ENCODE measurements at places on chromosomes 3 and 15. TPM values are rescaled to one million over a fixed set of nuclear protein-coding genes. Genes with fewer than 3 reads are reported as not detected.

DNA sequence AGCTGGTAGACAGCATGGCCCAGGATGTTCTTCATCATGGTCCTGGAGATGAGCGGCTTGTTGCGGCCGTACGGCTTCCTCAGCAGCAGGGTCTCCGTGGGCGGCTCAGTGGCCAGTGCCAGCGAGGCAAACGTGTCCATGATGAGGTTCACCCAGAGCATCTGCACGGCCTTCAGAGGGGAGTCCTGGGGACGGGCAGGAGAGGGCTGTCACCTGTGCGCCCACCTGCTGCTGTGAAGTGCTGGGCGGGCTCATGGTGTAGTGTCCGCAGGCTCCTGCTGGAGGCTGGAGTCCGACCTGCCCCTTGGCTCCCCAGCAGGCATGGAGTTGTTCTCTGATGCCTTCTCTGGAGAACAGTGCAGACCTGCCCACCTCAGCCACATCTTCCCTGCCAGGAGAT is 21.9 kb upstream of the SEC13 start:
- DNase-seq: no peak

ARL8B gene
- polyA plus RNA-seq: 58.7 TPM

DNA sequence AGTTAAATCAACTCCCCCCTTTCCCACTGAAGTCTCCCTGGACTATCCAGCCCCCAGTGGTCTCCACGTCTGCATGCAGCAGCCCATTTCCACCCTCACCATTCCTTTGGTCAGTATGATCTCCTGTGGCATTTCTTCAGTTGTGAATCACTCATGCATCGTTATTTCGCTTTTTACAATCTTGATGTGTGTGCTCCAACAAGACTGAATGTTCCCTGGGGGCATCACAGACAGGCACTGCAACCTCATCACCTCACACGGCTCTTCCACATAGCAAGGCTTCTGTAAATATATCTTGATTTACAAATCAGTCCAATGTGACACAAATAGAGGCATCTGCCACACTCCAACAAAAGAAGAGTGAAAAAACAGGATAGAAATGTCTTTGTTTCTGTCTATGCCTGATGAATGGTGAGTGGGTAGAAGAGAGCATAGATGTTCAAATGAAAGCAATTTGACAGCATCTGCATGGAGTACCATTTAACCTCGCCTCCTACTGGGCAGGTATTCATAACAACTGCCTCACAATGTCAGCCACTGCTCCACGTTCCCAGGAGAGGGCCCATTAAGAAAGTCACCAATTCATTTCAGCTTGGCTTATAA is 5.2 kb downstream of the HEG1 start:
- no peak for DNase-seq

- no peak for DNase-seq
These were observed 19.9 kb downstream of the TATDN2 start for GRCh38 chr3:10268116-10268515.

CDHR4 gene
- 0.16 TPM for polyA plus RNA-seq

ESYT3 gene
- 16.3 TPM for polyA plus RNA-seq

GRCh38 chr3:124779751-124780191 is 49.5 kb downstream of the UMPS start:
- DNase-seq: no peak

DNA sequence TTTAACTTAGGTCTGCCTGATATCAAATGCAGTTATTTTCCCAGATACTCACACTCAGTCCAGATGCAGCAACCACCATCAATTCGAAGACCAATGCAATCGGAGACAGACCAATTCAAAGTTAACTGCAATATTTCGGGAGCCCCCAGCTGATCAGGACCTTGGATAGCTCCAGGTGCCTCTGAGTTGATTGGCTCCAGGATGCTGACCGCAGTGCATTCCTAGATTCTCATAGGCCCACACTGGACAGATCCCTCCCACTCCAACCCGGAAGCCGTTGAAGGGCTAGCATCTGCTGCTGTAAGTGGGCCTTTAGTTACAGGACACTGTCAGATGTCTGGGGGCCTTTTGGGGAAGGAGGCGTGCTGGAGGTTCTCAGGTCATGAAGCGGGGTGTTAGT is 89.5 kb upstream of the ATP2B2 start:
- DNase-seq: peak; percentile 75

DNA sequence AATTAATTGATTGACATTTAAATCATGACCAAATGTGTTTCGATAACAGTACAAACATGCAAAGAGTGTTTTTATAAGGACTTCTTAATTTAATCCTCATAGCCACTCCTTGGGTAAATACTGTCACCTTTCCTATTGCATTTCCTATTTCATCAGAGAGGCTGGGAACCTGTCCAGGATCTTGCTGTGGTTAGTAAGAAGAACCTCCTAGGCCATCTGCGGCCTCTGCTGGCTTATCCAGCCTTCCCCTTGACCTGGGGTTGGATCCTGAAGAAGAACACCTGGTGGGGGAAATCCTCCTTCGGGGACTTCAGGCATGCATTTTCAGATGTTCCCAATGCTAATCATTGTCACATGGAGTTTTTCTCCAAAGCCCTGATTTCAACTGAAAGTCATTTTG is 25.5 kb downstream of the GLDN start:
- peak; percentile 37 for DNase-seq

DNA sequence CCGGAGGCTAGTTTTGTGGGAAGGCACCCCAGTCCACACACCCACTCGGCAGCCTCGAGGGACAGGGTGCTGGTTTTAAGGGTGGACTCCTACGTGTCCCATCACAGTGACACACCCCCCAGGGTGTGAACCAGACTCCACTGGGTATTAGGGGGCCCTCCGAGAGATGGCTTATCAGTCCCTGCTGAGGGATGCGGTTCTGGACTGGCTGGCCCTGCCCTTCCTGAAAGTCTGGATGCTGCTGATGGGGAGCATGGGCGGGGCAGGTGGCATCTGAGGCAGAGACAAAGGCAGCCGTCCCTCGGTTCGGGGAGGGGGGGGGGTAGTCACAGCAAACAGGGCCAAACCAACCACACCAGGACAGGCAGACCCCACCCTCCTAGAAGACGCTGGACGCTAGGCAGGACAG is 939 bp upstream of the ULK3 start:
- DNase-seq: no peak

- DNase-seq: peak; percentile 25
These were observed 13.7 kb downstream of the ZIC1 start for GRCh38 chr3:147422601-147423536.

DNA sequence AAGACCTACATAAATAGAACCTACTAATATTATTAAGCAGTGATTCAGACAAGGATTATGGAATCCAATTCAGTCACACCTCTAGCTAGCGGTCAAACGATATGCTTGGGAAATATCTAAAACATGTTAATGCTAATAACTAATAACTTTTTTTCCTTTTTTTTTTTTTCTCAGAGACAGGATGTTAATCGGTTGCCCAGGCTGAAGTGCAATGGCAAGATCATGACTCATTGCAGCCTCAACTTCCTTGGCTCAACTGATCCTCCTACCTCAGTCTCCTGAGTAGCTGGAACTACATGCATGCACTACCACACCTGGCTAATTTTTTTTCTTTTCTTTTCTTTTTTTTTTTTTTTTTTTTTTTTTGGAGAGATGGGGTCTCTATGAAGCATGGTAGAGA is 124.1 kb downstream of the NR2E3 start:
- DNase-seq: no peak

DNA sequence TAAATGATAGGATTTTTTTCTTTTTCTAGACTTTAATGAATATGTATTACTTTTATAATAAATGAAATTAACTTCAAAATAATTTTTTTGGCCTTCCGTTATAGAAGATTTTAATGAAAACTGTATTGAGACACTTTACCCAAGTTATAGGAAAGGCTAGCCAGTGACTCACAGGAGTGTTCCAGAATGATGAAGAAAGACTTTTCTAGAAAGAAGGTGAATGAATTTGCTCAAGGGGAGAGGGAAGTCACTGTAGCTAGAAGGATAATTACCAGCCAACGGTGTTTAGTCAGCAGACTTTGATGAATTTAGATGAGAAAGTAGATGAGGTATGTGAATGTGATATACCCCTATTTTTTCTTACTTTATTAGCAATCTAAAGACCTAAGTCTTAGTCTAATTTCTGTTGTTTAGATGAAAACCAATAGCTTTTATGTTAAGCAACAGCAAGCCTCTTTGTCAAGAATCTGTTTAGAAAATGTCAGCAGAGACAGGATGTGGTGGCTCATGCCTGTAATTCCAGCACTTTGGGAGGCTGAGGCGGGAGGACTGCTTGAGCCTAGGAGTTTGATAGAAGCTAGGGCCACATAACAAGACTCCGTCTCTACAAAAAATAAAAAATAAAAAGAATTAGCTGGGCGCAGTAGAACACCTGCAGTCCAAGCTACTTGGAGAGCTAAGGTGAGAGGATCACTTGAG is 3.2 kb downstream of the ALAS1 start:
- no peak for DNase-seq

- DNase-seq: no peak
These were observed 95.3 kb downstream of the STAC start for GRCh38 chr3:36475558-36475957.

DNA sequence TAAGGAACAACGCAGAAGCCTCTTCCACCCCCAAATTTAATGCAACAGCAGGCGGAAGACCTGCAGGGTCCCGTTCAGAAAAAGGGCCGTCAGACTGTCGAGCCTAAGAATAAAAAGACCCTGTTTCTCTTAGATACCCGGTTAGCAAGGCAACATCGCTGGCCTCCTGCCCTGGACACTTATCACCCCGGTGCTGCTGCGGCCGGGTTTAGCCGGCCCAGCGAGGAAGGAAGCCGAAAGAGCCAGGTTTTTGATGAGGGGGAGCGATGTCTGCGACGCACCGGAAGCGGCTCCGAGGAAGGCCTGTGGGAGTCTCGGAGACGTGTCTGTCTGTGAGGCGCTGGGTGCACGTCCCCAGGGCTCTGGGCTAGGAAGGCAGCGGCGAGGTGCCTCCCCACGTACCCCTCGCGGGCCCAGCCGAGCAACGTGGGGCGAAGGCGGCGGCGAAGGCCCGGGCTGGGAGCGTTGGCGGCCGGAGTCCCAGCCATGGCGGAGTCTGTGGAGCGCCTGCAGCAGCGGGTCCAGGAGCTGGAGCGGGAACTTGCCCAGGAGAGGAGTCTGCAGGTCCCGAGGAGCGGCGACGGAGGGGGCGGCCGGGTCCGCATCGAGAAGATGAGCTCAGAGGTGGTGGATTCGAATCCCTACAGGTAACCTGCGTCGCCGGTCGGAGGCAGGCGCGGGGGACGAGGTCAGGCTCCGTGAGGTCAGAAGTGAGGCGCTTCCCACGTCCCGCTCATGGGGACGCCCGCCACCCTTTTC is at the start of gene UBA5:
Gene UBA5 (plus strand): TSS at position 278 of the 759 bp plus-strand sequence. CDS start 209 bp downstream, at position 487.
- peak; percentile 51 for DNase-seq

- no peak for DNase-seq
These were observed 260.7 kb downstream of the ULK4 start for GRCh38 chr3:41701191-41701698.

P2RY1 gene
- 7.4 TPM for polyA plus RNA-seq

GRCh38 chr3:2661078-2661477 is 449.1 kb downstream of the IL5RA start:
- no peak for DNase-seq

DNA sequence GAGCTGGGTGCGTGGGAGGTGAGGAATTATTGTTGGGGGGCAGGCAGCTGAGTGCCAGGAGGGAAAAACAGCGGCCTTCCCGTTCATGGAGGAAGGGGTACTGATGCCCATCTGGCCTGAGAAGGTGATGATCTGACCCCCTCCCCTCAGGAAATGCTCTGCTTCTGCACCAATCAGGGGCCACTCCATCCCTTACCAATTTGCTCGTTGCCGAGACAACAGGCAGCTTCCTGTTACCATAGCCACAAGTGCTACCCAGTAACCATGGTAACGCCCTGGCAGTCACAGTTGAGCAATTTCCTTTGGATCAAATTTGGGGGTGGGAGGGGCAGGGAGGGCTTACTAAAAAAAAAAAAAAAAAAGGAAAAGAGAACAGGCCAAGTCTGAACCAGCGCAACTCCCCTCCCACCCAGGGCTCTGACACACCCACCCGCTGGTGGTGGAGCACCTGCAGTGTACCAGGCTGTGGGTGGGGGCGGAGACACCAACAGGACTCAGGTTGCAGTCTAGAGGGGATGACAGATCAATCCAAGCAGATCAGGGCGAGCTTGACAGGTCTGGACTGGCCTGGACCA is 13.7 kb downstream of the CELF6 start:
- DNase-seq: no peak

SNURF gene
- polyA plus RNA-seq: 18.1 TPM

- DNase-seq: peak; percentile 57
These were observed at the start of gene MRAS for GRCh38 chr3:138347960-138348753. MRAS (plus strand) TSS chr3:138348579; CDS start chr3:138372884, 24,305 bp downstream.

- no peak for DNase-seq
These were observed 20.6 kb downstream of the TMEM108 start for GRCh38 chr3:133058831-133059230.

GRCh38 chr15:62369454-62369853 is 204.4 kb upstream of the C2CD4B start:
- DNase-seq: no peak

VEPH1 gene
- 1.0 TPM for polyA plus RNA-seq

DNA sequence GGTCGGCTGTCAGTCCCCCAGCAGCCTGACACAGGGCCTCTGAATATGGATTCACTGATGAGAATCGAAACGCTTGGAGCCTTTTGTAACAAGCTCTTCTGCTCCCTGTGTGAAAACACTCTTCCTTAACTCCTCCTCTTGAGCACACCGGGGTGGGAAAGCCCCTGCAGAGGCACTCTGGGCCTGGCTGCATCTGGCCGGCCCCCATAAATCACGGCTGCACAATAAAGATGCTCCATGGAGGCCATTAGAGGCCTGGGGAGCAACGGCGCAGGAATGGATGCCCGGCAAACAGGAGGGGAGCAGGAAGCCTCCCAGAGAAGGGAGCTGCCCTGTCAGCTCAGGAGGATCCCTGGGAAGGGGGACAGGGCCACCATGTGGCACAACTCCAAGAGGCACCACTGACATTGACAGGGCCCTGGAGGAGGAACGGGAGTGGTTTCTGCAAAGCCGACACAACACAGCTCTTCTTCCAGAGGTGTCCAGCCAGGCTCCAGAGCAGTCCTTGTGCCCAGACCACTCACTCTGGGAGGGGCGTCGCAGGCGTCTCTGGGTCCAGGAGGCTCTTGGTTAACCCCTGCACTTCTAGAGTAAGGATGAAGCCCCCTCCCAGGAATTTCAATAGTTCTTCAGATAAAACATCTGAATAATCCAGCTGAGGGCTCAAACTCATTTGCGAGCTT is 509.3 kb upstream of the PPP2R3A start:
- no peak for DNase-seq

AGTR1 gene
- 29.8 TPM for polyA plus RNA-seq

NPHP3 gene
- polyA plus RNA-seq: 43.4 TPM

A4GNT gene
- 0.07 TPM for polyA plus RNA-seq

GRCh38 chr3:54897028-54897711 is 30.7 kb downstream of the LRTM1 start:
- DNase-seq: no peak

GRCh38 chr3:59142556-59142955 is 92.7 kb upstream of the CFAP20DC start:
- DNase-seq: no peak

- no peak for DNase-seq
These were observed 13.3 kb upstream of the THUMPD3 start for GRCh38 chr3:9349321-9350117.

XCR1 gene
- polyA plus RNA-seq: not detected

C3orf85 gene
- not detected for polyA plus RNA-seq

ERC2 gene
- 2.6 TPM for polyA plus RNA-seq

PLXND1 gene
- polyA plus RNA-seq: 129 TPM

HGD gene
- 0.41 TPM for polyA plus RNA-seq

DNA sequence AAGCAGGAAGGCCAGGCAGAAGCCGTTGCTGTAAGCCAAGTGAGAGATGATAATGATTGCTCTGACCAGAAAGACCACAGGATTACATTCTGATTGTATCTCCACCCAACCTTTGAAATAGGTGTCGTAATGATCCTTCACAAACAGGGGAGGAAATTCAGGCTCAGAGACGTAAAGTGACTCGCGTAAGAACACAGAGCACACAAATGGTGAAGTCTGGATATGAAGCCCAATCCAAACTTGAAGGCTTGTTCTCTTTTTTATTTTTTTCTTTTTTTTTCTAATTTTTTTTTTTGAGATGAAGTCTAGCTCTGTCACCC is 25.3 kb upstream of the PIAS1 start:
- DNase-seq: no peak

Data from muscle of arm (tissue), 14 donors.